ENCODE measurements at places on chromosomes 3 and 15.

GRCh38 chr15:78708713-78709260 lies 67.8 kb upstream of the CHRNB4 start:
- no peak for DNase-seq

- no peak for DNase-seq
These were observed 185.0 kb upstream of the ANKRD28 start for GRCh38 chr3:15982667-15983196.

DNA sequence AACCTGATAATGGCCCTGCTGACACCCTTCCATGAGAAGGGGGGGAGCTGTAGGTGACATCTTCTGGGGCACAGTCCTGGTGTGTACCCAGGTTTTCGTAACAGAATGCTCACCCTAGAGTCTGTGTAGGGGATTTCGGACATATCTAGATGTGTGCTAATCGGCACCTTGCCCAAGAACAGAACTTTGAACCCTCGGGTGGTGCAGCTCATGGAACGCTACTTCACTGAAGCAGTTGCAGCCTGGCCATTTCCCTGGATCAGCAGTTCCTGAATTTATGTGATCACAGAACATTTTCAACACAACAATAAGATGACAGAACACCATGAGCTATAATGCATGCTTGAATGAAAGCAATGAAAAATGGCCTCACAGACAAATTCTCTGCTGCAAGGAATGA lies 57.5 kb upstream of the MUC13 start:
- no peak for DNase-seq

- no peak for DNase-seq
These were observed 224.8 kb upstream of the STAC start for GRCh38 chr3:36155515-36155914.

DNA sequence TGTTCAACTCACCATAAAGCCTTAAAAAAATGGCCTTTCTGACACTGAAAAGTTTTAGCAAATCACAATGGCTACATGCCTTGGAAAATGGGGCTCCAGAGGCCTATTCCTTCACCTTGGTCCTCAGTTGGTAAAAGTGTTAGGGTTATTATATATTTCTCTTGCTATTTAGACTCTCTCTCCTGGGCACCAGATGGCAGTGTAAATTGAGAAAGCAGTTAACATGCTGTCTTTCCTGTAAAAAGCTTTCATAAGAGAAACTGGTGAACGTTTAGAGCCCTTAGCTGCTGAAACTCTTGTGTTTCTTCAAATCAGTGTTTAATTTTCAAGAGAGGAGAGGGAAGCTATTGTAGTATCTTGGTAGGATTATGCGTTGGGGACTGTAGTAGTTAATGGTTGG lies 89.9 kb downstream of the LRTM1 start:
- DNase-seq, result no peak

DNA sequence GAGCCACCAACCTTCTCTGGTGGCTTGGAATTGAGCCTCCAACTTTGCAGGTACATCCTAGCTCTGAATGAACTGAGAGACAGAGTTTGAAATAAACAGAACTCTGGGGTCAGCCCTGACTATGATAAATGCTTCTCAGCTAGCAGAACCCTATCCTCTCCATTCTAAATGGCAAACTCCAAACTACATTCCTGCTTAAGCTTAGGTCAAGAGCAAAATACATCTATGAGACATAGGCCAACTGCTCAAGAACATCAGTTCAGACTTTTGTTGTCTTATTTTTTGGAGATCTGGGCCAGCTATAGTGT lies 1.5 kb upstream of the SH3BP5 start:
- no peak for DNase-seq

DNA sequence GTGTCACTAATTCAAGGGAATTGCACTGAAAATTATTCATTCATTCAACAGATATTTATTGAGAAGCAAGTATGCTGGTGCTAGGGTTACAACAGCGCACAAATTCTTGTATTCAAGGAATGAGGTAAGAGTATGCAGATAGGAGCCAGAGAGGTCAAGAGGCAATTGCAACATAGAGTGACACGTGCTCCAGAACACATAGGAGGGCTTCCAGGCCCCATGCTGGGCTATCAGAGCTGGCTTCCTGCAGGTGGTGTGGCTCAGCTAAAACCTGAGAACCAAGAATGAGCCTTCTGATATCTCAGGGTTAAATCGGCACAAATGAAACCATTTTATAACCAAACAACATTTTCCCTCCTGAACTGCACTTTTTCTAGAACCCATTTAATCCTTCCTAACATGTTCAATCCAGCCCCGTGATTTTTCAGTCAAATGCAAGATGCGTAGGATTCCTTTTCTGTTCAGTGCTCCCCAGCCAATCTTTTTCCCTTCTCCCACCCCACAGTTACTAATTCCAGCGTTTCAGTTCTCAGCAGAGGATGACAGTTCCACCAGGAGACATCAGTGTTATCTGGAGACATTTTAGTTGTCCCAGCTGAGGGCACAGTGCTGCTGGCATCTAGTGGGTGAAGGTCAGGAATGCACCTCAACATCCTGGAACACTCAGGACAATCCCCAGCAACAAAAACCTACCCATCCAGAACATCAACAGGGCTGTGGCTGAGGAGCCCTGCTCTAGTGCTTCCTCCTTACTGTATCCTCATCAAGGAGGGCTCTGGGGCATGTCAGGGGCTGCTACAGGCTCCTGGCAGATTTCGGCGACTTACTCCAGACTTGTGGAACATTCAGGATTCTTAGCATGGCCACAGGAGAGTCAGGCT lies 13.1 kb downstream of the CCR5AS start:
- DNase-seq, result no peak

DNA sequence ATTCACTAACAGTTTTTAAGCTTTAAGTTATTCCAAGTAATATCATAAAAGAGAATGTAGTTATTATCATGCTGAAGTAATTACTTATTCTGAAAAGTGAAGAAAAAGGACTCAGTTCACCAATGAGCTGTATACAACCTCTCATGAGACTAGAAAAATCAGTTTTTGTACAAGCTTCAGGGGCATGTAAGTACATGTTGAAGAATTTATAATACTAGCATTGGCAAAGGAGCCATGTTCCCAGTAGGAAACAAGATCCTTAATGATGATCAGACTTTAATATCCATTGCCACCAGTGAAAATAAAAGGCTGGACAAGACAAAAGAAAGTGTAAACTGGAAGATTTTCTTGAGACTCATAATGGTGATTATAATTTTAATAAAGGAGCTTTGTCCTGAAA lies 532.8 kb downstream of the PLOD2 start:
- DNase-seq, result no peak

GRCh38 chr15:57388464-57388863 lies 12.2 kb downstream of the CGNL1 start:
- DNase-seq, result no peak

GRCh38 chr3:99521551-99521950 lies 116.8 kb upstream of the COL8A1 start:
- no peak for DNase-seq

DNA sequence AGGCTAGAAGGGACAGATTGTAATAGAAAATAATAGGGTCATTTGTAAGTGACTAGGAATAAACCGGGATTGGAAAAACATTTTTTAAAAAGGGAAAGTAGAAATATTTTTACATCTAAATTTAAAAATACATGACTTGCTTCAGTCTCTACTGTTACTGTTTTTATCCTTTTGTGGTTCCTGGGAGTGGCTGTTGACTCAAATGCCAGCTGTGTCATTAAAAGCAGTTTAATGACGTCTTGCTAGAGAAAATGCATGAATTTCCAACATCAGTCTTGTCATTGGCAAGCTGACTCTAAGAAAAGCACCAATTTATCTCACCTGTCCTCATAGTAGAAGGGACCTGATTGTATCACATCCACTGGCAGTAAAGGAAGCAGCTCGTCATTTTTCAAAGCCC lies 16.7 kb upstream of the LCMT2 start:
- DNase-seq, result no peak

GRCh38 chr3:182323898-182324297 lies 469.4 kb upstream of the ATP11B start:
- no peak for DNase-seq

GRCh38 chr3:174051191-174051590 lies 653.6 kb downstream of the NLGN1 start:
- no peak for DNase-seq

DNA sequence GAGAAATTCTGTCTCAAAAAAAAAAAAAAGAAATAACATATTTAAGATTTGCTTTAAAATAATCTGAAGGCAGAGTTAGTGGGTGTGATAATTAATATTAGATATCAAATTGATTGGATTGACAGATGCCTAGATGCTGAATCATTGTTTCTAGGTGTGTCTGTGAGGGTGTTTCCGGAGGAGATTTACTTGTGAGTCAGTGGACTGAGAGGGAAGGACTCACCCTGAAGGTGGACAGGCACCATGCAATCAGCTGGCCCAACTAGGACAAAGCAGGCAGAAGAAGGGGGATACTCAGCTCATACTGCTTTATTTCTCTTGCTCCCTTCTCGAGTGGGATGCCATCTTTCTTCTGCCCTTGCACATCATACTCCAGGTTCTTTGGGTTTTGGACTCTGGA lies 16.7 kb upstream of the RPL24 start:
- no peak for DNase-seq

DNA sequence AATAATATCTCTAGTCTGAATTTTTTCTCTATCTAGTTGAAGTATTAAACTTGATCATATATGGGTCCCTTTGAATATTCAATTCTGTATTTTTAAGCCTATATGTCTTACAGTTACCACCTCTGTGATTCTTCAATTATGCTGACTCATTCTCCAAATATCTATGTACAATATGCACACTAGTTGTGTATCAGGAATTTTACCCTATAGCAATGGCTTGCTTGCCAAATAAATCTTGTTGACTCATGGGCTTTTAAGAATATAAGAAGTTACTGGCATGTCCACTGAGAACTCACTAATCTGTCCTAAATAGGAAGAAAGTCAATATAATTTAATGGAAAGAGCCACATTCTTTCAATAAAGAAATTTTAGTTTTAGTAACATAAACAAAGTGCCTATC lies 656.3 kb downstream of the RBMS3 start:
- DNase-seq, result no peak

- DNase-seq, result no peak
These were observed 37.6 kb downstream of the CORO2B start for GRCh38 chr15:68616397-68616796.

- DNase-seq, result no peak
These were observed 20.7 kb downstream of the CYFIP1 start for GRCh38 chr15:22959321-22960101.

DNA sequence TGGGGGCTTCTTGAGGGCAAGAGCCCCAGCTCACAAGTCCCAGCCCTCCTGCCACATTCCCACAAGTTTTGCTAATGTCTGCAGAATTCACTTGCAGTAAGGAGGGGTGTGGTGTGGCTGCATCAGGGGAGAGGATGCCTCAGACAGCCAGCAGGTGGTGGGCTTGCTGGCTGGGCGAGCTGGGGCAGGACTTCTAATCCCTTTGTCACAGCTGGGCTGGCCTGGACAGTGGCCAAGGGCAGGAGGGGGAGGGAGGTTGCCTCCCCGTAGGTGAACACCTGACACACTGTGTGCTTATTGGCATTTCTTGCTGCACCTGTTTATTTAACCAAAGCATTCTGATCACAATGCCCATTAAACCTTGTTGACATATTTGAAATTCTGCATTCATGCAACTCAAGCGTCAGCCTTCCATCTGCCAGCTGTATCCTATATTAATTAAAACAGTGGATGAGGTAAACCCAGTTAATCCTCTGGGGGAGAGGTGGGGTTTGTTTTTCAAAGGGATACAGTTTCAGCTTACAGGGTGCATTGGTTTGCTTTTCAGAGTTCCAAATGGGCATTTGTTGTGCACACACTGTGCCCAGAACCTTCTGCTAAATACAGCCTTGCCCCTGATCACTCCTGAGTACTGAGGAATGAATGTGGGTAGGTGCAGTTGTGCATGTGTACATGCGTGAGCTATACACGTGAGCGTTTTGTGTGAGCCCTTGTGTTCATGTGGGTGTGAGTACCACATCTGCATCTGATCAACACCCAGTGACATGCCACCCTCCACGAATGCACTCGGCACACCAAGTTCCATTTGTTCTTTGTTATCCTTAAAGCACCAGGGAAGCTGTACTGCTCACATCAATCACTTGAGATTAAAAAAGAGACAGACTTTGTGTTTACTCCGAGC lies 268.7 kb downstream of the XXYLT1 start:
- peak; percentile 99 for DNase-seq
